ENCODE measurements at places on chromosomes 11 and 22. TPM values are rescaled to one million over a fixed set of nuclear protein-coding genes. Genes with fewer than 3 reads are reported as not detected.

DNA sequence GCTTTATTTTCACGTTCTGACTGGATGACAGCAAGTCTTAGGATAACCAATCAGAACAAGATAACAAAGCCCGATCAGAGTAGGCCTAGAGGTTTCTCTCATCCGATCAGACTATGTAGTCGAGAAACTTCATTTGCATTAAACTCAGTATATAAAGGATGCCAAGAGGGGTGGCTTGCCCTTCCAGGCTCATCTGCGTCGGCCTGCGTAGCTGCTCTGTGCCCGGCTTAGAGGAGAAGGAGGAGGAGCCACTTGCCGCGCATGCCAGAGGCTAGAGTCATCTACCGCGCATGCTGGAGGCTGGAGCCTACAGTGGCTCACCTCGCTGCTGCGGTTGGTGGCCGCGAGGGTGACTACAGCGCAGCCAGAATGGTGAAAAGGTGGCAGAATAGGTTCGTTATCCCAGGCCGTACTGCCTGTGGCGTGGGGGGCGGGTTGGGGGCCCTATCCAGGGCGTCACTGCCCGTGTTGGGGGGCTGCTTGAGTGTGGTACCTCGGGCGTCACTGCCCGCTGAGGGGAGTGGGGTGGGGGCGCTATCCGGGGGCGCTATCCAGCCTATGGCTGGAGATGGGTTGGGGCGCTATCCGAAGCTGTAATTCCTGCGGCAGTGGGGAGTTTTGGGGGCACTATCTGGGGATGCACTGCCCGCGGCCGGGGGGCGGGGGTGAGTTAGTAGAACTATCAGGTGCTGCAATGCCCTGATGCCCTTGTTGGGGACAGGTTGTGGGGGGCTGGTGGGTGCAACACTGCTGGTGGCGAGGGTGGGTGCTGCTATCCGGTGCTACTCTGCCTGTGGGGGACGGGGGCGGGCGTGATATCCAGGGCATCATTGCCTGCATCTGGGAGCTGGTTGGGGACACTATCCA is at the start of gene RFPL2:
Gene RFPL2, minus strand, starts transcription at position 218 of the 867 bp plus-strand sequence. CDS start 2,622 bp downstream, outside the sequence.
- DNase-seq = peak; percentile 94

- DNase-seq = no peak
Measured at GRCh38 chr11:132208477-132209055, 838.2 kb downstream of the NTM start.

GRCh38 chr22:27885977-27886842 is 32.8 kb downstream of the PITPNB start:
- DNase-seq = peak; percentile 61

The TMEM191B gene
- total RNA-seq = 0.46 TPM

DNA sequence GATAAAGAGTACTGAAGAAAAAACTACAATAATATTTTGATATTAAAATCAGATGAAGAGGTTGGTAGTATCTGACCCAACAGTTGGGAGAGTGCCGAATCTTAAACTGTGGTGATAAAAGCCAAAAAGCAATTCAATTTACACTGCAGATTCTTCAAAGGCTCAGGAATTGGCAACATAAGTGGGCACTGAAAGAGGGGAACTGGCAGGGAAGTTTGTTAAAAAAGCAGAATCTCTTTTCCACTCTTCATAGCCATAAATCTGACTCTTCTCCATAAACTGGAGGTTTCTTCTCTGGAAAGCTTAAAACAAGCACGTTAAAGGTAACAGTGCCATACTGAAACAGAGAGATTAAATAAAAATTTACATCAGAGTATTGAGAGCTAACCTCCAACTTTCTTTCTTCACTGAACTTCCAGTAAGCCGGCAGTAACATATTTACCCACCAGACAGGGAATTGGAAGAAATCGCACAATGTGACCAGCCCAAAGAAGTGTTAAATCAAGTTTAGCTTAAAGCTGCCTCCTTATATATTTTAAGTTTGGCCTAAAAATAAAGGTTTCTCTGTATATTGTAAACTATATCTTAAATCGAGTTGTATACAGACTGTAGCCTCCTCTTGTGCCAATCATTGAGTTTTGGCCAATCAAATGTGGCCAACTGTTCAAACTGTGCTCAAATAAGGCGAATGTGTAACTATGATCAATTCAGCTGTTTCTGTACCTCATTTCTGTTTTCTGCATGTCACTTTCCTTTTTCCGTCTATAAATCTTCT is 358.3 kb downstream of the NXPE2 start:
- DNase-seq = no peak

GRCh38 chr11:32003335-32003734 is 87.5 kb upstream of the RCN1 start:
- DNase-seq = no peak
